Liver (tissue), 10 donors: ENCODE measurements at places on chromosomes 16 and 17. TPM values are rescaled to one million over a fixed set of nuclear protein-coding genes. Genes with fewer than 3 reads are reported as not detected.

The AP1G1 gene
- total RNA-seq = 41.9 TPM

The PLD6 gene
- 2.3 TPM for total RNA-seq

DNA sequence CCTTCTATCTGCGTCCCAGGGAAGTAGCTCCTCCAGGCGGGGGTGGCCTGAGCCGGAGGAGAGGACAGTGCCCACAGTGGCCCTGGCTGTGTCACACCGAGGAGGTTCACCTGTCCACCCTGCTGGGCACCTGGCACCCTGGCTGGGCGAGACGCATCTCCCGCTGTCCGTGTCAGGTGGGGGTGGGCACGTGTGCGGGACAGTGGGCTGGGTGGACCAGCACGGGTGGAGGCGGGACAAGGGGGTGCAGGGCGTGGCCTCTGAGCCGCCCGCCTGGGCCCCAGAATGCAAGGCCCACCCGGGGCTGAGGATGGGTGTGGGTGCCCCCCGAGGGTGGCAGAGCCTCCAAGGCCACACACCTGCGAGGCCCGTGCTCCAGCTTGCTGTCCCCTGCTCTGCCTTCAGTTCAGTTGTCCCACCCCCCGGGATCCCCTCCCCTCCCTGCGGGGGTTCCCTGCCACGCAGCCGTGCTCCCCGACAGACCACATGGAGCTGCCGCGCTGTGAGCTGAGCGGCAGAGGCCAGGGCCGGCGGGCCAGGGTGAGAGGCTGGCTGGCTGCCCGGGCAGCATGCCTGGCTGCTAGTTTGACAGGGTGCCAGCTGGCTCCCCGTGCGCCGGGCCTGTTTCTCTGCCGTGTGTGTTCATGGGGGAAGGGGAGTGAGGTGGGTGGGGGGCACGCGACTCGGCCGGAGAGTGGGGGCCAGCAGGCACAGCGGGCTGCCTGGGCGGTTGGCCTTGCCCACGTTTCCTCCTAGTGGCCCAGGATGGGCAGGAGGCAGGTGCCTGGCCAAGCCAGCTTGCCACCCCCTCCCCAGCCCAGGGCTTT lies 33.9 kb downstream of the BAHCC1 start:
- no peak for DNase-seq

- DNase-seq = no peak
Observed at GRCh38 chr17:36152639-36153120, 23.8 kb downstream of the TBC1D3B start.

- DNase-seq = no peak
Observed at GRCh38 chr16:68664297-68664696, 19.2 kb downstream of the CDH3 start.

- no peak for DNase-seq
Observed at GRCh38 chr17:17018612-17019429, 23.4 kb upstream of the MPRIP start.

GRCh38 chr17:31549525-31550388 lies 158.3 kb downstream of the RAB11FIP4 start:
- peak; percentile 100 for DNase-seq

DNA sequence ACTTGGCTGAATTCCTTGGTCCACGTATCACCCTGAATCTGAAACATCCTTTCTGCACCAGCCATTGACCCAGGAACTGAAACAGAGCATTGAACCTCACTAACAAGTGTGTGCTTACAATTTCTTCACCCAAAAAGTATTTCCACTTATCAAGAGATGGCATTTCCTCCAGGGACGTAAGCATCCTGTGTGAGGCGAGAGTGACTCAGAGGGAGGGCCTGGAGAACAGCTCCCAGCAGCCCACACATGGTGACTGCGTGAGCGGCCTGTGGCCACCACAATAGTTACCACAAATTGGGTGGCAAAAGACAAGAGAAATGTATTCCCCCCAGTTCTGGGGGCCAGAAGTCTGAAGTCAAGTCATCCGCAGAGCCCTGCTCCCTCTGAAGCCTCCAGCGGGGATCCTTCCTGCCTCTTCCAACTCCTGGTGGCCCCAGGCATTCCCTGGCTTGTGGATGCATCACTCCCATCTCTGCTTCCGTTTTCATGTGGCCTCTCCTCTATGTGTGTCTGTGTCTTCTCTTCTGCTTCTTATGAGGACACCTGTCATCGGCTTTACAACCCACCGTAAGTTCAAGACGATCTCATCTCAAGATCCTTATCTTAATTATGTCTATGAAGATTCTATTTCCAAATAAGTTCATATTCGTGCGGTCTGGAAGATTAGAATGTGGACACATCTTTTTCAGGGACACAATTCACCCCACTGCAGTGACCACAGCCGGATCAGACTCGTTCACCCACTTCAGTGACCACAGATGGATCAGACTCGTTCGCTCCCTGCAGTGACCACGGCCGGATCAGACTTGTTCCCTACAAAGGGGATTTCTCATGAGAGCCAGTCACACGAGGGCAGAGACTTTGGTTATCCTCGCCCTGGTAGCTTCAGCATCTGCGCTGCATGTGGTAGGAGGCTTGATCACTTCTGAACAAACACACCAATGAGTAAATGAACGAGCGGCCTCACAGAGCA lies 122.6 kb upstream of the FOXF1 start:
- no peak for DNase-seq

GRCh38 chr17:71845337-71845736 lies 275.5 kb upstream of the SOX9 start:
- no peak for DNase-seq
